ENCODE measurements at places on chromosomes 4 and X. TPM values are rescaled to one million over a fixed set of nuclear protein-coding genes. Genes with fewer than 3 reads are reported as not detected.

DNA sequence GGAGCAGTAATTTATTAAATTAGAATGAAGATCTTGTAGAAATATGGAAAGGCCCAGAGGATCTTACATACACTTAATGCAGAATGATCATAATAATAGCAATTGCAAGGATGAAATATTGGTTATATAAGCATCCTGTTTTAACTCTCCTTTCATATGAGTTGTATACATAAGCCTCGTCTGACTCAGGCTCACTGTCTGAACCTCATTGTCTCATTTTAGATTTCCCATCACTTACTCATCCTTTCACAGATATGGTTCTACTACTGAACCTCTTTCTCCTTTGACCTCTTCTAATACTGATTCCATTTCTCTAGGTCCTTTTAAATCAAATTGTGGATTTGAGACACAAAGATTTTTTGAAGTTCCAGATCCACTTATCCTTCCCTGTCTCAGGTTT lies 277.3 kb upstream of the TRPC5 start:
- no peak overlapping the region for H3K4me3 ChIP-seq
- H3K27ac ChIP-seq, result no peak overlapping the region
- DNase-seq, result no peak
- no peaks in the 10 kb centered on the region for H3K27me3 ChIP-seq
- no peaks in the 10 kb centered on the region for H3K4me1 ChIP-seq
- H3K36me3 ChIP-seq, result no peaks in the 10 kb centered on the region

GRCh38 chr4:38930707-38931106 lies 63.1 kb downstream of the FAM114A1 start:
- no peaks in the 10 kb centered on the region for H3K27me3 ChIP-seq
- H3K27ac ChIP-seq, result no peak overlapping the region
- H3K4me1 ChIP-seq, result no peaks in the 10 kb centered on the region
- no peak overlapping the region for H3K4me3 ChIP-seq
- DNase-seq, result no peak

GRCh38 chr4:47749858-47750257 lies 88.0 kb downstream of the CORIN start:
- DNase-seq, result no peak
- H3K4me3 ChIP-seq, result no peak overlapping the region
- no peaks in the 10 kb centered on the region for H3K27me3 ChIP-seq
- no peak overlapping the region for H3K27ac ChIP-seq

DNA sequence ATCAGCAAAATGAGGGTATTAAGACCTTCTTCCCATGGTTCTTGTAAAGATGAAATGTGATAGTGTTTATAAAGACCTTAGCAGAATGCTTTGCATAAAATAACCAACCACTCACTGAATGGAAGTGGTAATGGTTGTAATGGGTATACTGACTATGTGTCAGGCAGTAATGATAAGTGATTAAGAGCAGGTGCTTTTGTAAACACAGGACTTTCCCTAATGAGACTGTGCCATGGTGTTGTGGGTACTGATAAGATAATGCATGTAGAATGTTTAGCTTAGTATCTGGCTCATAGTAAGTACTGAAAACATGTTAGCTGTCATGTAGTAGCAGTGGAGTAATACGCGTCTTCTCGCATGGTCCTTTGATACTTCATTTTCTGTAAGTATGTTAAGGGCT lies 6.9 kb downstream of the LSM6 start:
- H3K27ac ChIP-seq, result no peak overlapping the region
- H3K4me3 ChIP-seq, result no peak overlapping the region
- H3K36me3 ChIP-seq, result peaks cover 40% of the 10 kb centered on the region

DNA sequence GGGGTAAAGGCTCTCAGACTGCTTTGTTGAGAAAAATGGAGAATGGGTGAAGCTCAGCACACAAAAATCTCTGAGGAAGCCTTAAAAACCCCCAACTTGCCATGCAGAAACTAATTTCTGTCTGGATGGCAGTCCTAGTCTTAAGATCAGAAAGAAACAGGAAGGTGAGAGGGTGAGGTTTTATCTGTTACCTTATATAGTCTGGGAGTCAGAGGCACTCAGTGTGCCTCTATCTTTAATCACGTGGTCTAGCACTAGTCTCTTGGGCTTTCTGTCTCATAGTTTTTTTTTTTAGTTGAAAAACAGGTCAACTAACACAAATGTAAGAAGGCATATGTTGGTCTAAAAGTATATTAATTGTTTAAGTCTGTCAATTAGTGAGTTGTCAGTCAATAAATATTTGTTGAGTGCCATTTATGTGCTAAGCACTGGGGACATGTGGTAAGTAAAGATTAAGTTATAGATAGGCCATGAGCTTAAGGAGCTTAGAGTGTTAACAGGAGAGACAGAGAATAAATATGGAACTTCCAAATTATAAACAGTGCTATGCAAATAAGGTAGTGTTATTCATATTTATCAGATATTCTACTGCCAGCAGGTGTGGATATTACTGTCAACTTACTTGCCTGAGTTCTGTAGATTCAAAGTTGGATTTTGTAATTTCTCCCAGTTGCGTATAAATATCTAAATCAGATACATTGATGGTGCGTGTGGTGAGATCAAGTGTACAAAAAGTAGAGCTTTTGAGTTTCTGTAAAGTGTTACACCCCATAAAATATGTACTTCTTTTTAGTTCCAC lies 7.0 kb downstream of the CYBB start:
- H3K36me3 ChIP-seq, result no peaks in the 10 kb centered on the region
- no peak overlapping the region for H3K4me3 ChIP-seq
- H3K27ac ChIP-seq, result peak overlapping the region; percentile 11
- H3K4me1 ChIP-seq, result no peaks in the 10 kb centered on the region

DNA sequence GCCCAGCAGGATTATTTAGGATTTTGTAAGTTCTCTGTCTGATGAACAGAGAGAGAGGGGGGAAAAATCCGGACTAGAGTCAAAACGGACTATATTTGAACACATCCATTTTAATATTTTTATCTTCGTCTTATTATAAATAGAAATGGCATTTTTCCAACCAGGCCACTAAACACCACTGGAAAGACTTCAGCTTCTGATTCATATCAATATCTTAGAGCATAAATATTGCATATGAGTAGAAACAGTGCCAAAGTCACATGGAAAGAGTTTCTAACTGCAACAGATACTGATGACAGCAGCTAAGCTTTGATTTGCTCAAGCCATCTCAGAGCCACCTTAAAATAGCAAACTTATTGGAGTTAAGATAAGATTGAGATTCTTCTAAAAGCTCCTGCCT lies 456 bp downstream of the PPARGC1A start:
- no peaks in the 10 kb centered on the region for H3K27me3 ChIP-seq
- H3K36me3 ChIP-seq, result no peaks in the 10 kb centered on the region

The TMEM144 gene
- 15.5 TPM for total RNA-seq

The SNCA gene
- 12.1 TPM for total RNA-seq

The MAGEB2 gene
- not detected for total RNA-seq

The PLAC1 gene
- not detected for total RNA-seq

The TEX11 gene
- total RNA-seq, result not detected

The POU3F4 gene
- not detected for total RNA-seq

The ADH6 gene
- 0.61 TPM for total RNA-seq
